ENCODE measurements at places on chromosomes 16 and 17.

DNA sequence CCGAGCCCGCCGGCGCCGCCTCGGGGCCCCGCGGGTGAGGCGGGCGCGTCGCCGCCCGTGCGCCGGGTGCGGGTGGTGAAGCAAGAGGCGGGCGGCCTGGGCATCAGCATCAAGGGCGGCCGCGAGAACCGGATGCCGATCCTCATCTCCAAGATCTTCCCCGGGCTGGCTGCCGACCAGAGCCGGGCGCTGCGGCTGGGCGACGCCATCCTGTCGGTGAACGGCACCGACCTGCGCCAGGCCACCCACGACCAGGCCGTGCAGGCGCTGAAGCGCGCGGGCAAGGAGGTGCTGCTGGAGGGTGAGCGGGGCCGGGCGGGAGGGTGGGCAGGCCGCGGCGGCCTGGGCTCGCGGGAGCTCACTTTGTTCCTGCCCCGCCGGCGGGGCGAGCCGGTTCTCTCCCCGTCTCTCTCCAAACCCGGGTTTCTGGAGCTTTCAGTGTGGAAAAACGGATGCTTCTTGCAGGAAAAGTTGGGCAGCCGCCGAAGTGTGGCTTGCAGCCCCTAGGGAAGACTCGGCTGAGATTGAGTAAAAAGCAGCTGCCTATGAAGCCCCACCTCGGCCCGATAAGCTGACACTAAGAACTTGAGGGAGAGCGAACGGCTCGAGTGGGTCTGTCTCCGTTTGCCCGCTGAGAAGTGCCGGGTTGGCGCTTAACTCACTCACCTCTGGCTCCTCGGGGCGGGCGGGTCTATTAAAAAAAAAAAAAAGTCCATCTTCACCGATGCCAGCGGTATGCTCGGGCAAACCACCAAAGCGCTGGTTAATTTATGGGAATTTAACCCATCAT is 677 bp downstream of the SNTB2 start:
- DNase-seq, result peak; percentile 37

- no peak for DNase-seq
These were observed 38.2 kb downstream of the MARF1 start for GRCh38 chr16:15604460-15605440.

DNA sequence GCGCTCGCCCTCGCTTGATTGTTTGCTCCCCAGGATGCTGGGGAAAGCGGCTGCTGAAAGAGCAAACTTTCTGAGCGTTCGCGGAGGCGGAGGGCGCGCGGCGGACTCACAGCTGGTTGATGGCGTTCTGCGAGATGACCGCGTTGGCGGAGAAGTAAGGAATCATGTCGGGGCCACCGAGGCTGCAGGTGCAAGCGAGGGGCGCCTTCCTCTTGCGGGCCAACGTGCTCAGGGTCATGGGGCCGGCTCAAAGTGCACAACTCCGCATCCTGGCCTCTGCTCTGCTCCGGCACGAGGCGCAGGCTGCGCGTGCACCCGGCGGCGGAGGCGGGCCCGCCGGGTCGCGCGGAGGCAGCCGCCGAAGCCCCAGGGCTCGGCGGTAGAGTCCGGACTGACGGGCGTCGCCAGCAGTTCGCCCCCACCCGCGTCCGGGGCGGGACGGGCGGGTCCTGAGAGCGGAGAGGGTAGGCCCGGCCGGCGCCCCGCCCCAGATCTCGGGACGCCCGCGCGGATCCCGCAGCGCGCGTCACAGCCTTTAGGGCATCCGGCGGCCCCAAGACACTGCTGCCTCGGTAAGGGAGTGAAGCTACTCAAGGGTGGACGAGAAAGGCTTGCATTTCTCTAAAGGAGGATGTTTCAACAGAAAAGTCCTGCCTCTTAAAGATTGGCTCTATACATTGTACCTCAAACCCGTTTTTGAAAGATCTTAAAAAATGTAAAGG is 138.5 kb upstream of the CORO6 start:
- DNase-seq, result peak; percentile 88

DNA sequence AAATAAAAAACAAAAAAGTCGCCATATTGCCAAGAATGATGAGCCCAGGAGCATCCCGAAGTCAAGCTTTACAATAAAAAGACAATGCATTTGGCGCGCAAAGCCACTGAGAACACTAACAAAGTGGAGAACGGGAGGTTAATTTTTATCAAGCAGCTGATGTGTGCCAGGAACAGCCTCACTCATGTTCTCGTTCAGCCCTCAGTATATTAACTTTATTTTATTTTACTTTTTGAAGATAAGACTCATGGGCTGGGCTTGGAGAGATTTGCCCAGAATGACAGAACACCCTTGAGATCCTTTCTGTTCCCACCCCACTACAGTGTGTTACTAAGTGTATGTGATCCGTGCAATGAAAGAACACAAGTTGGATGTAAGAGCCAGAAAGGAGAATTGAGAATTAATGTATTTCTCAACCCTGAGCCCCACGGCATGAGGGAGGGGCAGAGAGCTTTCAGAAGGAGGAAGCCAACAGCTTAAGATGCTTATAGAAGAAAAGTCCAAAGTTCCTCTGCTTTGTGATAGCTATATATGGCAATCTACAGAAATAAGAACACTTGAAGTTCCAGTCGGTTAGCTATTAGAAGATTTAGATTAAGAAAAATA is 48.4 kb downstream of the COTL1 start:
- DNase-seq, result no peak

- DNase-seq, result no peak
These were observed 18.9 kb downstream of the ADGRG1 start for GRCh38 chr16:57647136-57647875.

DNA sequence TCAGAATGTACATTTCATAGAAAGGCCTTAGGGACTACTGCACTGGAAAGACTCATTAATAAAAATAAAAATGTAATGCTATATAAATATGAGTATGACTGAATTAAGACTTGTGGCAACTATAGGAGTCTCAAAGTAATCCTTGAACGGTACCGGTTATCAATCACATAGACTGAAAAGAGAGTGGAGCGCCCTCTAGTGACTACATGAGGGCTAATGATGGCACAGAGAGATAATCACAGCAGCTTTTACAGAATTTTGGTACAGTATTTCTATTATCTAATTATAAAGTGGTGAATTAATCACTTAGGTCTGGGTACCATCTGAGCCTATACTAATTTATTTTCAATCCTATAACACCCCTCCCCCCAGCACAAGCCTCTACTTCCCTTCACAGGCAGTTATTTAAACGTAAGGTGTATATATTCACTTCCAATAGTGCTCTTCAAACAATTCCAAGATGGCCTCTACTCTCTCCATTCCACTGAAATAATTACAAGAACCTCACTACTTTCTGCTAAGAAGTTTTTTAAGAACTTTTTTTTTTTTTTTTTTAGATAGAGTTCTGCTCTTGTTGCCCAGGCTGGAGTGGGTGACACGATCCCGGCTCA is 40.7 kb upstream of the ANKFY1 start:
- DNase-seq, result no peak

DNA sequence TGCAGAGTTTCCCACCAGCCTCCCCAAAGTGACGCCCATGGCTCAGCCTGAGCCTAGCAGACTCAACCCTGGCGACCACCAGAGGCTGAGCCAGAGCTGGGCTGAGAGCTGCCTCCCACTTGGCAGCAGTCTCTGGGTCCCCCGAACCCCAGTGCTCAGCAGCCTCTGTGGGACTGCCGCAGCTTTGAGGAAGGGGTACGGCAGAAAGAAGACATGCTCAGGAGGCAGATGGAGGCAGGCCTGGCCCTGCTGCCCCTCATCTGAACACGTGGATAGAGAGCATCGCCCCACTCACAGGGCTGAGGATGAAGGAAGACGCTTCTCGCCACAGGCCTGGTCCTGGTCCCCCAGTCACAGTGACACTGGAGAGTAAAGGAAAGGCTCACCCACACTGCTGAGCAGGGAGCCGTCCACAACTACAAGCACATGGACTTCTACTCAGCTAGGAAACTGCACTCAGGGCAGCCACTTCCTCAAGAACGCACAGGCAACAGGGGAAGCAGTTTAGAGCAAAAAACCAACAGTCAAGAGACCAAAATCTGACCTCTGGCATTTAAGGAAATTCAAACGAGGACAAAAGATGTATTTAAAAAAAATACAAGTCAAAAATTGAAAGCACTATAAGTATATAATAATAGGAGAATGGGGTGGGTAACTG is 45.2 kb upstream of the GSG1L start:
- DNase-seq, result no peak

- no peak for DNase-seq
These were observed 12.2 kb upstream of the C16orf54 start for GRCh38 chr16:29757950-29758466.

GRCh38 chr17:27595208-27595607 is 35.8 kb upstream of the LGALS9 start:
- DNase-seq, result no peak

DNA sequence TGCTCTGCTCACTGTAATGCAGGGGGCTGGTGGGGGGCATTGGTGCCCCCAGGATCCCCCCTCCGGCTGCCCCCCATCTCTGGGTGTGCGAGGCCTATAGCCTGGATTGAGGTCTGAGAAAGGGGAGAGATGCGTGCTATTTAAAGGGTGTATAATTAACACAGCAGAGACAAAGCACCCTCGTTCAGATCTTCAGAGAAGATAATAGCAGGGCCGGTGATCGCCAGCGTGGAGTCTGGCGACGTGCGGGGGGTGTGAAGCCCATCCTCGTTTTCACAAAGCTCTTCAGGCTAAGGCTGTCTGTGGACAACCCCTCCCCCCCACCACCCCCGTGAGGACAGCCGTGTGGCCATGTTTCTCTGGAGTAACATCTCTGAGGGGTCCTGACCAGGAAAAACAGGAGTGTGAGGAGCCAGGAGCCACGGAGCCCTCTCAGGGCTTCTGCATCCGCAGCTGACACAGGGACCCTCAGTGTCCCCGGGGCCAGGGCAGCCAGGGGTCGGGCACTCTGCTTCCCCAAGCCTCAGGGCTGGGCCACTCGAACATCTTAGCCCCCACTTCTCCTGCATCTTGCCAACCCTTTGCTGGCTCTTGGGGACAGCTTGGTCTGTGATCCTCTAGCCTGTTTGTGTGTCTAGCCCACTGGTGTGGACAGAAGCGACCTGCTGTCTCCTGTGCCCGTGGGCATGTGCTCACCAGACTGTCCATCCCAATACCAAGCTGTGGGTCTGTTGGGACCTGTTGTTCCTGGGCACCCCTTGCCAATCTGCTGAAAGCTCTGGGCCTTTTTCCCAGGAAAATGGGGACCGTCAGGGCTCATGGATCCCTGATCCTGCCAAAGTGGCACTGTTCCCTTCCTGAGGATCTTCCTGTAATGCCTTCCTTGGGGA is 58.9 kb downstream of the BAIAP2 start:
- DNase-seq, result no peak

- no peak for DNase-seq
These were observed 713 bp downstream of the RHOT2 start for GRCh38 chr16:668519-669171.

- no peak for DNase-seq
These were observed 27.2 kb downstream of the NAGPA start for GRCh38 chr16:5006348-5007193.
